Thoracic aorta (tissue), 2 donors: ENCODE measurements at places on chromosomes 7 and 10. TPM values are rescaled to one million over a fixed set of nuclear protein-coding genes. Genes with fewer than 3 reads are reported as not detected.

- DNase-seq: peak; percentile 81
Measured at GRCh38 chr7:79452032-79452494, 1.4 kb downstream of the MAGI2 start.

DNA sequence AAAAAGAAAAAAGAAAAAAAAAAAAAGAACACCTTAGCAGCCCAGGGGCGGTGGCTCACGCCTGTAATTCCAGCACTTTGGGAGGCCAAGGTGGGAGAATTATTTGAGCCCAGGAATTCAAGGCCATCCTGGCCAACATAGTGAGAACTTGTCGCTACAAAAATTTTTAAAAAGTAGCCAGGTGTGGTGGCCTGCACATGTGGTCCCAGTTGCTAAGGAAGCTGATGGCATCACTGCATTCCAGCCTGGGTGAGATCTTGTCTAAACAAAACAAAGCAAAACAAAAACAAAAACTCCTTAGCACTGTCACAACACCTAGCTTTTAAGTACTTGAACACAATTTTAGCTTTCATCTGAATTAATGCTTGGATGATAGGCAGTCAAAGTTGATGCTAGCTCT lies 86.3 kb upstream of the MKLN1 start:
- no peak for DNase-seq

DNA sequence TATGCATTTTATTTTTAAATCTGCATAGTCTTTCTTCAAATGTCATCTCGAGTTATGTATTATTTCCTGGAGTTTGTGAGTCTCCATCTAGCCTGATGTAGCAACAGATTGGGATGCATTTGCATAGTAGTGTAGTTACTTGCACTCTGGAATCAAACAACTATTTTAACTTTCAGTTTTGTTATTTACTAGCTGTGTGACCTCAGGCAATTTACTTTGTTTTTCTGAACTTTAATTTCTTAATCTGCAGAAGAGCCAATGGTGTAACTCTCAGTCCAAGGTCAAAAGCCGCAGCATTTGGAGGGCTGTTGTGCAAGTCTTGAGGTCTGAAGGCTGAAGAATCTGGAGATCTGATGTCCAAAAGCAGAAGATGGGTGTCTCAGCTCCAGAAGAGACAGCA lies 175.8 kb upstream of the SORCS1 start:
- no peak for DNase-seq

DNA sequence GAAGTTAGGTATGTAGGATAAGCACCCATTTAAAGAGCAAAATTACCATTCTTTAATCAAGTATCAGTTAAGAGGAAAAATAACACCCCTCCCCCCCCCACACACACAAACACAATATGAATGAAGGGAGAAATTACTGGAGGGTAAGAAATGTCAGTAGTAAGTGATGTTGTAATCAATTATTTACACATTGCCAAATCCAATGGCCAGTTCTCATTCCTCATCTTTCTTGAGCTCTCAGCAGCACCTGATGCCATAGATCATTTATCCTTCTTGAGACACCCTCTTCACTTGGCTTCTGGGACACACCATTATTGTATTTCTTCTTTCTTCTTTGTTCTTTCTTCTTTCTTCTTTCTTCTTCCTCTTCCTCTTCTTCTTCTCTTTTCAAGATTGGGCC lies 33.7 kb upstream of the FAM3C start:
- DNase-seq: no peak

DNA sequence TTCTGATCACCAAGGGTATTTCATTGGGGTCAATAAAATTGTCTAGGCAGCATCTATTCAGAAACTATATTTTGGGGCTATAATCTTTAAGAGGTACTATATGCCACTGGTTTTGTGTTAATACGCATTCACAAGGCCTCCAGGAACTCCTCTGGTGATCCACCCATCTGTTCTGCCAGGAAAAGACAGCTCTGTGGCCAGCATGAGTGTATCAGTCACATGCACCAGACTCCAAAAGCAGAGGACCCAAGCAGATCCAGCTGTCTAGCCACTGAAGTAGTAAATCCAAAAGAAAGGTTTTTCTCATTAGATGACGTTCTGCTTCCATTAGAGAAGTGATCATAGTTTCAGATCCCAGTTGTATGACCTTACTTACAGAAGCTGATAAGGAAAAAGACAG lies 199.6 kb upstream of the CELF2 start:
- DNase-seq: no peak

GRCh38 chr7:5557920-5558401 lies 134.3 kb upstream of the TNRC18 start:
- no peak for DNase-seq

- DNase-seq: no peak
Measured at GRCh38 chr7:143256325-143256724, 6.9 kb upstream of the GSTK1 start.

DNA sequence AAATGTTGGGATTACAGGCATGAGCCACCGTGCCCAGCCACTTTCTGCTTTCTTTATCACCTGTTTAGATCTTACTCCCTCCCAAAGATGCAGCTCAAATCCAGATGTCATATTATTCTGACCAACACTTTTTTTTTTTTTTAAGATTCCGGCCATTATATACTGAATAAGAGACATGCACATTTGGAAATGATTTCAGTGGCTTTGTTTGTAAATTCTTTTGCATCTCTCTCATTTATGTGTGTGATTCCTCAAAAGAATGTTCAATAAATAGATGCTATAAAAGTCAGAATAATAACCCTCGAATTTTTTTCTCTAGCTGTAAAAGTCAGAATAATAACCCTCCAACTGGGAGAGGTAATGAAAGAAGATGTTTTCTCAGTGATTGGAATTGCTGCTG lies 25.4 kb downstream of the HECW1 start:
- DNase-seq: no peak

GRCh38 chr7:63093481-63093880 lies 905.2 kb upstream of the ZNF722 start:
- no peak for DNase-seq

DNA sequence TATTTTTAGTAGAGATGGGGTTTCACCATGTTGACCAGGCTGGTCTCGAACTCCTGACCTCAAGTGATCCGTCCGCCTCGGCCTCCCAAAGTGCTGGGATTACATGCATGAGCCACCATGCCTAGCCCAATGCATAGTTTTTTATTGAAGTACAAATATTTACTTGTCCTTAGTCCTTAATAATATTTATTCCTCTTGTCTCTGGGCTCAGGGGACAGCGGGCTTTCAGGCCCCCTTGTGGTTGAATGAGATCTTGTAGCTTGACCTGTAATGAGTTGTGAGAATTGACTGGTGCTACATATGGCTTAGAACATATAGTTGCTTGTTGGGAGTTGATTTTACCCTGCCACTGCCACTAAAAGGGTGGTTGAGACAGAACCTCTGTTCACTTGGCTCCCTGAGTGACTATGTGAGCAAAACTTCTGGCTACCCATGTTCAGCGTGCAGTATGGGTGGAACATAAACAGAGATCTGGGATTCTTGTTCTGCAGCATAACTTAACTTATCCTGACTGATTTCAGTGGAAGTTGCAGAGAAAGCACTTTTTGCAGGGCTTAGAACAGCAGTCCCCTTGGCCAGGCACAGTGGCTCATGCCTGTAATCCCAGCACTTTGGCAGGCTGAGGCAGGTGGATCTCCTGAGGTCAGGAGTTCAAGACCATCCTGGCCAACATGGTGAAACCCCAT lies 14.9 kb downstream of the CCL26 start:
- no peak for DNase-seq

GIMAP8 gene
- total RNA-seq: 5.8 TPM
